ENCODE measurements at places on chromosomes 5 and 9. TPM values are rescaled to one million over a fixed set of nuclear protein-coding genes. Genes with fewer than 3 reads are reported as not detected.

IGFBPL1 gene
- total RNA-seq = not detected

PCDHA9 gene
- total RNA-seq = 0.59 TPM

CCDC192 gene
- 0.35 TPM for total RNA-seq

LECT2 gene
- total RNA-seq = not detected

C5orf52 gene
- not detected for total RNA-seq

DNLZ gene
- total RNA-seq = 29.4 TPM

DNA sequence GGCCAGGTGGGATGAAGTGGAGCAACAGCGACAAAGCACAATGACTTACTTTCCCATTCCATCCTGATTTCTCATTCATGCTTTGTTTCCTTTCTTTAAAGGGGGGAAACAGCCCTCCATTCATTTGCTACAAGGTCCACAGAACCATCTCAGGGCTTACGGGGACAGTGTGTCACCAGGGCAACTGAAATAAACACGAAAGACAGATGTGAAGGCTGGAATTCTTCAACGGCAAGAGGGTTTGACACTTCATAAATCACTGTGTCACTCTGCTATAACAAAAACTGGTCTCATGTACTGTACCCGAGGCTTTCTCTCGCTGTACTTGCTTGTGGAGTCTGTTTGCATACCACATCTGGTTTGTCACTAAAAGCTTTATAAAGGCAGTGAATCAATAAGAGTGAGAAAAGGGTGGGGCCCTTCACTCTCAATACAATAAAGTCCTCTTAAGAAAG, 150.8 kb downstream of the EFNA5 start:
- DNase-seq = no peak
- no peaks in the 10 kb centered on the region for H3K36me3 ChIP-seq
- H3K27ac ChIP-seq = no peak overlapping the region
- H3K4me3 ChIP-seq = no peak overlapping the region
- no peaks in the 10 kb centered on the region for H3K4me1 ChIP-seq
- no peaks in the 10 kb centered on the region for H3K27me3 ChIP-seq

- H3K4me3 ChIP-seq = no peak overlapping the region
- H3K27ac ChIP-seq = no peak overlapping the region
- H3K36me3 ChIP-seq = no peaks in the 10 kb centered on the region
- no peak for DNase-seq
- H3K4me1 ChIP-seq = no peaks in the 10 kb centered on the region
These were observed 41.9 kb downstream of the TNFAIP8 start for GRCh38 chr5:119397518-119398380.

DNA sequence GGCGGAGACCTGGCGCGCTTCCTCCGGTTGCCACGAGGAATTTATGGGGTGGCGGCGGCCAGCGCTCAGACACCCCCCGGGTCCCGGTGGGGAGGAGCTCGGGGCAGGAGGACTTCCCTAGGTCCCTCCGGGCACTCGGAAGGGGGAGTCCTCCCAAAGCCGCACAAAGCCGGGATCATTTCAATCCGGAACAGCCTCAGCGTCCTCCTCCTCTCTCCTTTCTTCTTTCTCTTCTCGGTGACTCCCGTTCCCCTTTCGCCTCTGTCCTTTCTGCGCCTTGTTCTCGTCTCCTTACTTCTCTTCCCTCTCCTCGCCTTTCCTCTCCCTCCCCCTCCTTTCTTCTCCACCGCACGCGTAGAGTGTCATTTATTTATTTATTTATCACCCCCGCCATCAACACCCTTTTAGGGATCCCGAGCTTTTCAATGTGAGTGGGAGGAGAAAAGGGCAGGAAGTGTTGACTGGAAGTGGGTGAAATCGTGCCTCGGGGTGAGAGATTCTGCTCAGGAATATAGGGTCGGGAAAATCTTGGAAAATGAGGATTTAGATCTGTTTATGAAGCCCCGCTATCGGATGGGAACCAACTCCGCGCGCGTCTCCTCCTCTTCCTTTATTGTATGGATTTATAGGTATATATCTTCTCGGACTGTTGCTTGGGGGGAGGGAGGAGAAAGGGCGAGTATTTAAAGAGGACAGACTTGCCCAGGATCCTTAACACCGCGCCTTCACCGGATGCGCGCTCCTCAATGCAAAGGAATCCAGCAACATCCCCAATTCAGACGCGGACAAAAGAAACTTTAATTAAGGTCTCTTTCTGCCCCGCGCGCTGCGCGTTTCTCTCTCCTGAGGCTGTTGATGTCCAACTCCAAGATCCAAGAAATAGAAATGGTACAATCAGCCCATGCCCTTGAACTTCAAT, 2.0 kb upstream of the ZNF462 start:
- peak; percentile 41 for DNase-seq
- H3K4me1 ChIP-seq = no peaks in the 10 kb centered on the region
- H3K4me3 ChIP-seq = peak overlapping the region; percentile 80
- H3K36me3 ChIP-seq = no peaks in the 10 kb centered on the region

- no peaks in the 10 kb centered on the region for H3K27me3 ChIP-seq
- H3K4me3 ChIP-seq = no peak overlapping the region
- no peak overlapping the region for H3K27ac ChIP-seq
- no peaks in the 10 kb centered on the region for H3K4me1 ChIP-seq
- H3K36me3 ChIP-seq = no peaks in the 10 kb centered on the region
These were observed 50.0 kb upstream of the RNU6ATAC start for GRCh38 chr9:134214386-134214765.

GRCh38 chr5:16245249-16245648, 65.7 kb upstream of the MARCHF11 start:
- H3K27me3 ChIP-seq = no peaks in the 10 kb centered on the region
- DNase-seq = no peak
- H3K4me3 ChIP-seq = no peak overlapping the region
- H3K27ac ChIP-seq = no peak overlapping the region
- H3K4me1 ChIP-seq = no peaks in the 10 kb centered on the region
- H3K36me3 ChIP-seq = no peaks in the 10 kb centered on the region

- DNase-seq = no peak
- H3K4me3 ChIP-seq = no peak overlapping the region
- H3K4me1 ChIP-seq = no peaks in the 10 kb centered on the region
- H3K27ac ChIP-seq = no peak overlapping the region
These were observed 36.9 kb upstream of the CDK20 start for GRCh38 chr9:88011005-88011766.
